Mucosa of gallbladder (tissue), 1 donor: ENCODE measurements at places on chromosomes 2 and 18. TPM values are rescaled to one million over a fixed set of nuclear protein-coding genes. Genes with fewer than 3 reads are reported as not detected.
A peak's percentile ranks its signal among the peaks of the same experiment; 100 is the strongest.

GRCh38 chr2:85445316-85446295, 27.1 kb downstream of the SH2D6 start:
- peak; percentile 44 for DNase-seq

SERPINB7 gene
- total RNA-seq: 0.17 TPM

DNA sequence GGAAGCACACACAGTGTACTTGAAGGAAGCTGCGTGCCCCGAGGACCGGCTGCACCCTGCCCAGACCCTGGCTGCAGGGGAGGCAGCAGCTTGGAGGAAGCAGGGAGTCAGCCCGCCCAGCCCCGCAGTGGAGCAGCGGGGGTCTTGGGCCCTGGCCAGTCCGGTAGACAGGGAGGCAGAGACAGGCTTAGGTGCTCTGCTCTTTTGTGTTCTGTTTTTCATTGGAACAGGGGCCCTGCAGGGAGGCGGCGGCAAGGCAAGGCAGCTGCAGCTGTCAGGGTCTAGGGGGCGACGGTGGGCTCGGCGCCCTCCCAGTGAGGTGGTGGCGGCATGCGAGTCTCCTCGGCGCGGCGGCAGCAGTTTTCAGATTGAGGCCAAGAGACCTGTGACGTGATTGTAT, 53.3 kb upstream of the TFCP2L1 start:
- DNase-seq: no peak

- DNase-seq: no peak
Observed at GRCh38 chr18:13026583-13027270, 35.6 kb downstream of the CEP192 start.

DNA sequence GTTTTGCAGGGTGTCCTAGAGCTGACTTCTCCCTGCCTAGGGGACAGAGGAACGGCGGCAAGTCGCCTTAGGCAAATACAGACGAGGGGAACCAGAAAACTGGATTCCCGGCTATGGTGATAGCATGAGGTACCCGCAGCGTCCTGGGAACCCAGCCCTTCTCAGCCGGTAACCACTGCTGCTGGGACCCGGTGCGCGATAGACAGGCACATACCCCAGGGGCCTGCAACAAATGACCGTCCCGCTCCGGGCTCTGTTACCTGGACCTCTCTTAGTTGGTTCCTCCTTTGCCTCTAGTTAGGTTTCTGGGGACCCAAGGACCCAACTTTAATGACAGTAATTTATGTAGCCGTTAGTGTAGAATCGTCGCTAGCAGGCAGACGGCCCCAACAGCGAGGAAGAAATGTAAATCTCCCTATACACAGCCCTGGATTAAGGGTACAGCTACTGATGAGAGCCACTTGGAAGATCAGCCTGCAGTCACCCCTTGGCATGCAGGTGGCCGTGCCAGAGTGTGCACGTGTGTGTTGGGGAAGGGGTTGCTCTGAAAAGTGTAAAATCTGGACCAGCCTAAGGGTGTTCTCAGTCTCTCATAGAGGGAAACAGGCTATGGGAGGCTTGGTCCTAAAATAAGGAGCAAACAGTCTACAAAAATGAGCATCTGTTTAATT, 819 bp upstream of the SERPINE2 start:
- DNase-seq: no peak

GRCh38 chr2:69086466-69086865, 73.5 kb downstream of the ANTXR1 start:
- DNase-seq: no peak

DNA sequence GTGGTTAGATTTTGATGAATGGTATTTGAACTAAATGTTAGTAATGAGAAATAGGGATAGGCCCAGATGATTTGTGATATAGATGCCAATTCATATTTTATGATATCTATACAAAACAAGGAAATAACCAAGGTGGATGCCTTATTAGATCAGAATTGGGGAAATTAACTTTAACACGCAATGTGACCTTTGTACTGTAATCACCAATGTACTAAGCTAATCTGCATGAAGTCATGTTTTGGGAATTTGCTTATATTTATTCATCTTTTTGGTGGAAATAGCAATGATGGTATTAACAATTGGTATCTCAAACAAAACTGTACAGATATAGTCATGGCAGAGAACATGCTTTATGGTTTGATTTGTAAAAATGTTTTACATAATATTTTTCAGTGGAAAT, 504.7 kb downstream of the PLCL1 start:
- DNase-seq: no peak
